Panc1 (cell line): ENCODE measurements at places on chromosomes 11 and 22. TPM values are rescaled to one million over a fixed set of nuclear protein-coding genes. Genes with fewer than 3 reads are reported as not detected.

DNA sequence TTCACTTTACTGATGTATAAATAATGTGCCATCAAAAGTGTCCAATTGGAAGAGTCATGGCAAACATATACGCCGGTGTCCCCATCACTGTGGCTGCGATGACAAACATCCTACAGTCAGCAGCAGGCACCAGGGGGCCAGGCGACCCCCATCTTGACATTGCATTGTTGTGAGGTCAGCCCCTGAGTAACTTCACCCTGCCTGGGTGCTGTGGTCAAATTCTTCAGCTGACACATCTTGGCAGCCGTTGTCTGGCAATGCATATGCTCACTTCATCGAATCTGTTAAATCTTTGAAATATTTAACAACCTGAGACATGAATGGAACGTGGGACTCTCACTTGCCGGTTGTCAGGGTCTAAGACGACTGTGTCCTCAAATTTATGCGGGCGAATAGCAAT, 430.9 kb downstream of the BRD1 start:
- H3K27ac ChIP-seq: no peak overlapping the region
- H3K4me3 ChIP-seq: no peak overlapping the region
- H3K36me3 ChIP-seq: no peaks in the 10 kb centered on the region
- DNase-seq: no peak

GRCh38 chr22:47043835-47044721, 281.6 kb downstream of the TBC1D22A start:
- no peaks in the 10 kb centered on the region for H3K27me3 ChIP-seq
- DNase-seq: no peak
- H3K27ac ChIP-seq: no peak overlapping the region
- H3K4me1 ChIP-seq: no peaks in the 10 kb centered on the region
- no peak overlapping the region for H3K4me3 ChIP-seq
- H3K36me3 ChIP-seq: no peaks in the 10 kb centered on the region

DNA sequence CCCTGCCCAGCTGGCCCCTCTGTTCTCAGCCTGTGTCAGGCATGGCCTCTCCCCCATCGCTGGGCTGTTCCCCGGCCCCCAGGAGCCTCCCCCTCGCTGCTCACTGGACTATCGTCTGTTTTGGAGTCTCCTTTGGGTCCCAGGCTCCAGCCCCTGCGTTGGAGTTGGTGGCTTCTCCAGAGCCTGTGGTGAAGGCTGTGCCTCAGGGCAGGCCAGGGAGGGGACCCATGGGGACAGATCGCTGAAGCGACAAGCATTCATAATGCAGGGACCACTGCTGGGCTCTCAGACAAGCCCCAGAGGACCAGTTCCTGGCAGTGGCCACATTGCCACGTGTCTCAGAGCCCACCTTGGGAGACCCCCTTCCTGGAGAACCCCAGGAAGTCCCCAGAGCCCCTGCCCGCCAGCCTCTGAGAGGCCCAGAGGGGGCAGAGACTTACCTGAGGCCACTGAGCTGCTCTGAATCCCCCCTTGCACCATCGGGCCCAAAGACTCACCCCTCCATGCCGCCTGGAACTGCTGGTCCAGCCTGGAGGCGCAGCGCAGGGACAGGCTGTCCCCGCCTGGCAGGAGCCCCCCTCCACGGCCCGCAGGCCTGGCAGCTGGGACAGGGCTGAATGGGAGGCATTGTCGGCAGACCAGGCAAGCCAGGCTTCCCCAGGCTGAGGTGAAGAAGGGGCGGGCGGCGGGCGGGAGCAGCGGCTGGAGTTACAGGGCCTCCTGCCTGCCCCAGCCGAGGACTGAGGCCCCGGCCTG, at the start of gene CHADL:
Gene CHADL, minus strand, starts transcription at position 555 of the 756 bp plus-strand sequence. Its CDS starts 50 bp downstream, at position 505.
- no peak for DNase-seq
- H3K36me3 ChIP-seq: no peaks in the 10 kb centered on the region
- no peak within 1 kb of the TSS for H3K27ac ChIP-seq
- no peaks in the 10 kb centered on the region for H3K27me3 ChIP-seq
- no peaks in the 10 kb centered on the region for H3K4me1 ChIP-seq
- no peak within 1 kb of the TSS for H3K4me3 ChIP-seq

RNF26 gene
- 69.0 TPM for total RNA-seq

DNA sequence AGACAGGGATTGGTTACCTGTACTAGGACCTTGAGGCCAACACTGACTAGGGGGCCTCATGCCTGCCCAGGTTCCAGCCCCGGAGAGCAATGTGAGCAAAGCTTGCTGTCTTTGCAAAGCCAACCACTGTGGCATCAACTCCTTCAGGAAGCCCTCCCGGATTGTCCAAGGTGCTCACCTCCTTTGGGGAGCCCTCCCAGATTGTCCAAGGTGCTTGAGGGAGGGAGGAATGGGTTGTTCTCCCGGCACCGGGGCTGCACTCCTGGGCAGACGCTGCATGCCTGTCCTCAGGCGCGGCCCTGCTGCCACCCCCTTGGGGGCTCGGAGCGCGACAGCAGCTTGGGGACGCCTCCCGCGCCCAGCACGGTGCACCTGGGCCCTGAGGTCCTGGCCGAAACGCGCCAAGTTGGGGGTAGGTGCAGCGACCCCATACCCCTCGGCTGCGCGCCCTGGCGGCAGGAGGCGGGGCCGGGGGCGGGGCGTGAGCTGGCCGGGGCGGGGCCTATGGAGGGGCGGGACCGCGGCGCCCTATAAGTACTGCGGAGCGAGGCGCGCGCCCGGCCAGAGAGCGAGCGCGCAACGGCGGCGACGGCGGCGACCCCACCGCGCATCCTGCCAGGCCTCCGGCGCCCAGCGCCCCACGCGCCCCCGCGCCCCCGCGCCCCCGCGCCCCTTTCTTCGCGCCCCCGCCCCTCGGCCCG, at the start of gene CD81:
Gene CD81, plus strand, starts transcription at position 560 of the 701 bp plus-strand sequence. CDS start 240 bp downstream, outside the sequence.
- peaks cover 23% of the 10 kb centered on the region for H3K4me1 ChIP-seq
- H3K27me3 ChIP-seq: no peaks in the 10 kb centered on the region; the same call in 1 of the 2 replicates
- peak within 1 kb of the TSS; percentile 85 for H3K27ac ChIP-seq
- H3K4me3 ChIP-seq: peak within 1 kb of the TSS; percentile 93
- no peaks in the 10 kb centered on the region; the same call in 1 of the 2 replicates for H3K36me3 ChIP-seq

APOL4 gene
- not detected for total RNA-seq

RCOR2 gene
- total RNA-seq: 10.2 TPM

GRCh38 chr11:128610721-128611617, 23.6 kb upstream of the ETS1 start:
- H3K27me3 ChIP-seq: peaks cover 2% of the 10 kb centered on the region; the same call in 1 of the 2 replicates
- H3K36me3 ChIP-seq: no peaks in the 10 kb centered on the region
- H3K4me1 ChIP-seq: no peaks in the 10 kb centered on the region
- DNase-seq: no peak
- no peak overlapping the region for H3K27ac ChIP-seq

SHANK2 gene
- 1.7 TPM for total RNA-seq

- no peak overlapping the region for H3K27ac ChIP-seq
- no peaks in the 10 kb centered on the region for H3K36me3 ChIP-seq
- H3K4me3 ChIP-seq: no peak overlapping the region
- no peaks in the 10 kb centered on the region for H3K4me1 ChIP-seq
Measured at GRCh38 chr11:122360875-122361274, 244.9 kb upstream of the BLID start.

LIF gene
- 34.4 TPM for total RNA-seq

IL17REL gene
- 0.82 TPM for total RNA-seq

DNA sequence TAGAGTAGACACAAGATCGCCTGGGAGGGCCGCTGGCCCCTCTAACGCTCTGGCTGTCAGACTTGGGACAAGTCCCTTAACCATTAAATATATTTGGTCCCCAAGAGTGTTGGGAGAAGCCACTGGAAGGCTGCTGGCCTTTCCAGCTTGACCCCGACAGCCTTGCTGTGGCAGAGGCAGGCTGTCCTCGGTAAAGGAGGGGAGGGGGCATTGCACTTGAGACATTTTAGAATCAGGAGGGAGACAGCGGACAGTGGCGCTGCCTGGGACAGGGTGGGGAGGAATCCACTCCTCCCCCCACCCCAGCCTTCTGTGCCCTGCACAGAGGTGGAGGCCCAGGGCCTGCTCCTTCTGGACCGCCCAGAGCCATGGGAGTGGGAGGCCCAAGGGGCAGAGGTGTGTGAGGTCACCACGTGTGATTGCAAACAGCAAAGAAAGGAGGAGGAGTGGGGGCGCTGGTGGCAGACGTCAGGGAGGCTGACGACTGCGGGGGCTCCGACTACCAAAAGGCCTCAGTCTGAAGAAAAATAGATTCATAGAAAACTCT, 28.9 kb downstream of the APOL1 start:
- H3K27me3 ChIP-seq: no peaks in the 10 kb centered on the region
- H3K36me3 ChIP-seq: peaks cover 14% of the 10 kb centered on the region
- H3K4me3 ChIP-seq: no peak overlapping the region
- no peak overlapping the region for H3K27ac ChIP-seq
- peaks cover 4% of the 10 kb centered on the region; the same call in 1 of the 2 replicates for H3K4me1 ChIP-seq

GRCh38 chr11:40683010-40683409, 776.4 kb downstream of the LRRC4C start:
- no peak for DNase-seq
- H3K27ac ChIP-seq: no peak overlapping the region
- H3K4me3 ChIP-seq: no peak overlapping the region

DNA sequence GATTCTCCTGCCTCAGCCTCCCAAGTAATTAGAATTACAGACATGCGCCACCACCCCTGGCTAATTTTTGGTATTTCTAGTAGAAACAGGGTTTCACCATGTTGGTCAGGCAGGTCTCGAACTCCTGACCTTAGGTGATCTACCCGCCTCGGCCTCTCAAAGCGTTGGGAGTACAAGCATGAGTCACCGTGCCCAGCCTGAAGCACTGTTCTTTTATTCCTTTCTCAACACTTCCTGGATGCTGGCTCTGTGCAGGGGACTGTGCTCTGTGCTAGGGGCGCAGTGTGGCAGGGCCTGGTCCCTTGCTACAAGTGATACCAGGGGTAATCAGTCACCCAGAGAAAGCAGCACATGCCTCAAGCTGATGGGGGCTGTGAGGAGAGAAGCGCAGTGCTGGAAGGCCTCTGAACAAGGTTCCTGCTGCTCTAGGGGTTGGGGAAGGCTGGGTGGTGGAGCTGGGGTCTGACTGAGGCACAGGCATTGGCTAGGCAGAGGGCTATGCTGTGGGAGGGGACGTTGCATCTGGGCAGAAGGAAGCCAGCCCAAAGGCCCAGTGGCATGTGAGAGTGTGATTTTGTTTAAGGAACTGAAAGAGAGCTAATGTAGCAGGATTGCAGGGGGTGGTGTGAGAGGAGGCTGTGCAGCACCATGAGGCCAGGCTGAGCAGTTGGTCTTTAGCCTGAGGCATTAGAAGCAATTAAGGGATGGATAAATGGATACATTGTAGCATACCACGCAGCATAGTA, 42.5 kb downstream of the CABIN1 start:
- no peaks in the 10 kb centered on the region for H3K27me3 ChIP-seq
- no peak for DNase-seq
- H3K36me3 ChIP-seq: no peaks in the 10 kb centered on the region
- no peak overlapping the region for H3K4me3 ChIP-seq
- H3K4me1 ChIP-seq: no peaks in the 10 kb centered on the region
- no peak overlapping the region for H3K27ac ChIP-seq

OR51B5 gene
- total RNA-seq: not detected

DNA sequence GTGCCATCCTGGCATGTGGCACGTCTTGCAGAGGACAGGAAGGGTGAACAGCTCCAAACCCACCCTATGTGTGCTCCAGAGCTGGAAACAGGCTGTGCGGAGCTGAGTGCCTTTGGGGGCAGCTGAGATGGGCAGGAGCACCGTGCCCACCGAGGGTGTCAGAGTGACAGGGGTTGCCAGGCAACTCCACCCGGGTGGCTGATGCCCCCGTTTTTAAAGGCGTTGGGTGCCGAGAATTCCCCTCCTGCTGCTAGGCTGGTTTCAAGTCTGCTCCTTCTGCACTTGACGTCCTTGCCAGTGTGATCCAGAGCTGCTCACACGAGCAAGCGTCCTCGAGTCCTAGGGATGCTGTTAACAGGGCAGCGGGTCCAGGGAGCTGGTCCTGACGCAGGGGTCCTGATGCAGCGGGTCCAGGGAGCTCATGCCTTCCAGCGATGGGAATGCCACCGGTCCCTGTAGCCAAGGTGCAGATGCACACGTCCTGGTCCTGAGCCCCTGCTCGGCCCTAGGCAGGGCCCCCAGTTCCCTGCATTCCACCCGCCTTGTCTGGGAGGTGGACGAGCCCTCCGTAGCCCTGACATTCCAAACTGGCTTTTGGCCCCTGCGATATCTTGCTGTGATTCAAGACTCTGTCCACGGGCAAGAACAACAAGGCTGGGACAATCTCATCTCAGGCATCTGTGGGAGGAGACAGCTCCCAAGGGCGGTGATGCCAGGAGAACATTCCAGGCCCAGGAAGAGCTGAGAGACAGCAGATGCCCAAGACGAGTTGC, 4.9 kb downstream of the KCNQ1 start:
- peaks cover 9% of the 10 kb centered on the region; the same call in 1 of the 2 replicates for H3K27me3 ChIP-seq
- H3K4me3 ChIP-seq: no peak overlapping the region
- no peak overlapping the region for H3K27ac ChIP-seq

DNA sequence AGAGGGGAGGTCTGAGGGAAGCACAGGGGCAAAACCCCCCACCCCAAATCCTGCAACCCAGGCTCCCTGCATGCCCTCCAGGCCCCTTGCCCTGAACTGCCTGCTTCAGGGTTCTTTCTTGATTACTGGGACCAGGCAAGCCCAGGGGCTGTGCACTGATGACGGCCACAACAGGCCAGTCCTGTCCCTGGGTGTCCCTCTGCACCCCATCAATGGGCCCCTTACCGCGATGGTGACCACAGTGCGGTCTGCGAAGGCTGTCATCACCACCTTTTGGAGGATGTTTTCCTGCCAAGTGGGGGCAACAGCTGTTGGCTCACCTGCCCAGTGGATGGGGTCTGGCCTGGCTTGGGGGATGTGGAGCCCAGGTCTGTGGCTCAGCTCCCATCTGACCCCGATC, 5.0 kb upstream of the KCNJ11 start:
- DNase-seq: no peak
- H3K36me3 ChIP-seq: no peaks in the 10 kb centered on the region; the same call in 1 of the 2 replicates
- H3K4me3 ChIP-seq: no peak overlapping the region
- H3K27me3 ChIP-seq: no peaks in the 10 kb centered on the region

DNA sequence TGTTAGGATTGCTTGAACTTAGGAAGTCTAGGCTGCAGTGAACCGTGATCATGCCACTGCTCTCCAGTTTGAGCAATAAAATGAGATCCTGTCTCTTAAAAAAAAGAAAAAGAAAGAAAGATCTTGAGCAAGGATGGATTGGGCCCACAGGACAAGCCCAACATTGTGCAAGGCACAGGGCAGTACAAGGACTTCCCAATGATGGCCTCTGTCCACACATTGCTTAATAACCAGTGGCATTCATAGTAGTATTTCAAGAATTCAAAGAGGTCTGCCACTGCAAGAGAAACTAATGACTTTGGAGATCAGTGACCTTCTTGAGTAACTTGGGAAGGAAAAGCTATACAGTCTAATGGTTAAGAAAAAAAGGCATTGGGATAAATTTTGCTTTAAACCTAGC, 44.6 kb downstream of the SEZ6L start:
- no peaks in the 10 kb centered on the region; the same call in 1 of the 2 replicates for H3K27me3 ChIP-seq
- H3K36me3 ChIP-seq: no peaks in the 10 kb centered on the region
- no peak overlapping the region for H3K27ac ChIP-seq
- no peaks in the 10 kb centered on the region for H3K4me1 ChIP-seq
